ENCODE measurements at places on chromosomes 2 and 18. TPM values are rescaled to one million over a fixed set of nuclear protein-coding genes. Genes with fewer than 3 reads are reported as not detected.
A peak's percentile ranks its signal among the peaks of the same experiment; 100 is the strongest.

Gene MALT1
- 41.1 TPM for total RNA-seq

DNA sequence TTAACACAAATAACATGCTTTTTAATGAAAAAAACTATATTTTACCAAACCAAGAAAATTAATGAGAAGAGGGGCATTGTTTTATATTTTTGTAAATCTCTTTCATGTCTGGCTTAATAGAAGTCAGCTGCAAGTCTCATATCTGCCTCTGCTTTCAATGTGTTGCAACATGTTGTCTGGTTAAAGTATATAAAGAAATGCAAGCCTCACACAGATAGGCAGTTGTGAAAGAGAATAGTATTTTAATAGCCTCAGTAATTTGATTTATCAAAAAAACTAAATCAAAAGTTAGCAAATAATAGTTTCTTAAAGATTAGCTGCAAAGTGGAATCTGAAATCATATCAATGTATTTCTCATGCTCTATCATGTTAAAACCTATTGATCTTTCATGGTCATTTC, 52.9 kb upstream of the NCOA1 start:
- no peak for DNase-seq

GRCh38 chr18:43001821-43002220, 113.7 kb downstream of the RIT2 start:
- no peak for DNase-seq

- DNase-seq = peak; percentile 23
These were observed 6.6 kb upstream of the CYP27C1 start for GRCh38 chr2:127226520-127227263.

Gene PRKCE
- 14.8 TPM for total RNA-seq

Data from HCT116 (cell line).